ENCODE measurements at places on chromosomes 13 and 19.
A peak's percentile ranks its signal among the peaks of the same experiment; 100 is the strongest.

GRCh38 chr13:31221057-31221456 is 21.3 kb downstream of the B3GLCT start:
- no peak for DNase-seq

GRCh38 chr19:43751466-43752220 is 3.1 kb downstream of the SMG9 start:
- DNase-seq, result no peak

DNA sequence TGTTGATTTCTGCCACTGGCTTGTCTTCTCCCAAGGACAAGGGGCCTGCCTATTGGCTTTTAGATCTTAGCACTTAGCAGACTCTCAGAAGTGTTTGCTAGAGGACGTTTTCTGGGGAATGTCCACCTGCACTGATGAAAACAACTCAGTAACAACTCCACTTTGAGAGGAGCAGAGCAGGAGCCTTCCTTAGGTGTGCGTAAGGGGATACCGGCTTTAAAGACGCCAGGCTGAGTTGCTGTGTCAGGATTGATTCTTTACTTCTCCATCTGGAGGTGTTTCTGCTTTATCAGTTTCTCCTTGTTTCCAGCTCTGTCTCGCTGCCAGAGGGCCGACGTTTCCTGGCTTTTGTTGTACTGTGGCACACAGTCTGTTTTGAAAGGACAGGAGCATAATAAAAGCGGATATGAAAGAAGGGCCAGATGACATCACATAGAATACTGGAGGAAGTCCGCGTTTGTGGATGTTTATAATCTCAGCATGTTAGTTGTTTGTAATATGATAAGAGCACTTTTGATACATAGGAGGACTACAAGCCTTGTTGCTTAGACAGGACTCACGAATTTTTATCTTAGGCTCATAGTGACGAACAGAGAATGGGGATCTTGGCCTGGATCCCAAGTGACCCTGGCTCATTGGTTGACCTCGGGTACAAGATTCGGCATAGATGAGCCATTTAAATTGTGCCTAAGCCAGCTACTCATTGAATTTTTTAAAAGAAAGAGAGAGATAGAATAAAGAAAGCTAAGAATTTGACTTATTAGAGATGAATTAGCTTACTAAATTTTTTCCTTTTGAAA is 34.6 kb downstream of the COL4A2 start:
- no peak for DNase-seq

GRCh38 chr19:46746281-46747057 is at the start of gene STRN4:
Gene STRN4, minus strand, starts transcription at chr19:46746450. Its CDS starts 20 bp downstream, at chr19:46746430.
- peak; percentile 26 for DNase-seq

GRCh38 chr19:48487948-48488347 is 18.8 kb downstream of the CYTH2 start:
- DNase-seq, result peak; percentile 71

DNA sequence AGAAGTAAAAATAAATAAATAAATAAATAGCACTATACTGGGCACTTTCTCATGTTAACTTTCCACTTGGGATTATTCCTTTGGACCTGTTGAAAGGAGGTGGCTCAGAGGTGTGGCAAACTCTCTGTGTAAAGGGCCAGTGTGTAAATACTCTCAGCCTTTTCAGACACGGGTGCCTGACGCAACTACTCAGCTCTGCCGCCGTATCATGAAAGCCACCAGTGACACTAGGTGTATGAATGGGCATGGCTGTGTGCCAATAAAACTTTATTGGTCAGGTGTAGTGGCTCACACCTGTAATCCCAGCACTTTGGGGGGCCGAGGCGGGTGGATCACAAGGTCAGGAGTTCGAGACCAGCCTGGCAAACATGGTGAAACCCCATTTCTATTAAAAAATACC is 20.1 kb upstream of the SLC39A3 start:
- DNase-seq, result no peak
